ENCODE measurements at places on chromosomes 13 and 19. TPM values are rescaled to one million over a fixed set of nuclear protein-coding genes. Genes with fewer than 3 reads are reported as not detected.

HRC gene
- not detected for total RNA-seq

ADGRE3 gene
- not detected for total RNA-seq

GRCh38 chr13:46567671-46568070 lies 14.7 kb downstream of the LRCH1 start:
- no peak for DNase-seq

FAM187B gene
- not detected for total RNA-seq

DNA sequence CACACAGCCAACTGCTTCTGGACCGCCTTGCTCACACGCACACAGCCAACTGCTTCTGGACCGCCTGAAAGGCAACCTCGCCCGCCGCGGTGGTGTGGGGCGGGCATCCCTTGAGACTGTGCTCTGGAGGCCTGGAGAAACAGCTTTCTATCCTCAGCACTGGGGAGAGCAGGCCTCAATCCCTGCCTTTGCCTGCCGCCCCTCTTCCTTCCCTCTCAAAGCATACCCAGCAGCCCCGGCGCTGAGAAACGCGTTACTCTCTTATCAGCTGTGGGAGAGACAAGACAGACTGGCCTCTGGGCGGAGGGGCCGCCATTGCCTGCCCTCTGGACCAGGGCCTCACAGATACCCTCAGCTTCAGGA lies 2.9 kb downstream of the LIPE start:
- no peak for DNase-seq

DNA sequence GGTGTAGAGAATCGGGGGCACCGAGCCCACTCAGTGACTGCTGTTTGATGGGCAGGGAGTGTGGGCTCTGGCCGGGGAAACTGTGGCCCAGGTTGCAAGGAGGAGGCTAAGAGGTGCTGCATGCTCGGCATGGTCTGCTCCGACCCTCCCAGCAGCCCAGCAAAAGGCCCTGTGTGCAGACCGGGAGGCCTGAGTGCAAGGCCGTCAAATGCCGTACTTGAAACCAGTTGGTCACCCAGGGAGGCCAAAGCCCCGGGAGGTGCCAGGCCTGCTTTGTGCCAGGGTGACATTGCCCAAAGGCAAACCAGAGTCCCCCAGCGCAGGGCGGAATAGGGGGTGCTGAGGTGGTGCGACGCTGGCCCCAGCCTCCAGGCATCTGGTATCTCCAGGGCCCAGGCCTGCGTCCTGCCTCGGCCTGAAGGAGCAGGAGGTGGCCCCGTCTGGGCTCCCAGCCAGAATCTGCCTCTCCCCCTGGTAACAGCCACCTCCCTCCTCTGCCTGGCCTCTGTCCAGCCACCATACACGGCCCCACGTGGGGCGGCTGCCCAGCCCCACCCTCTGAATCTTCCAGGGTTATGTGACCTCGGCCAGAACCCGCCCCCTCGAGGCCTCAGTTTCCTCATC lies 4.0 kb downstream of the PIK3R2 start:
- peak; percentile 67 for DNase-seq

GRCh38 chr19:1980091-1980808 lies 35.3 kb downstream of the BTBD2 start:
- no peak for DNase-seq

SIGLEC5 gene
- not detected for total RNA-seq

DNA sequence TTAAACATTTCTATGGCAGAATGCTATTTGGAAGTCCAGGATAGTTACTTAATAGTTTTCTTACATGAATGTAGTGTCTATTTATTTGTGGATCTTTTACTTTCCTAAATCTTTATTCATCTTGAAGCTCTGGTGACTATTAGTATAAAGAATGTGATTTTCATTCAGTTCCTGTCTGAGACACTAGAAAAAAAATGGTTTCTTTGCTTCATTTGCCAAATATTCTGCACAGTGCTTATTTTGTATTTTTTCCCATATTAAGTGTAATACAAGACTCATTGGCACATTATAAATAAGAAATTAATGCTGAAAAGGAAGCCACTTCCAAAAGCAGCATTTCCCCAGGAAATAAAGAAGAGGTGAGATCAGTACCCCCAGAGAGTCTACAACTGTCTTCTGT lies 109.8 kb downstream of the POSTN start:
- DNase-seq, result no peak

SKA3 gene
- 11.5 TPM for total RNA-seq

- peak; percentile 58 for DNase-seq
These were observed at the start of gene C19orf81 for GRCh38 chr19:50649433-50650391. C19orf81 (plus strand) TSS chr19:50649445; CDS start chr19:50649445, 0 bp downstream.

SLAIN1 gene
- 1.8 TPM for total RNA-seq

GRCh38 chr13:91491980-91492379 lies 93.6 kb downstream of the GPC5 start:
- DNase-seq, result no peak

DNA sequence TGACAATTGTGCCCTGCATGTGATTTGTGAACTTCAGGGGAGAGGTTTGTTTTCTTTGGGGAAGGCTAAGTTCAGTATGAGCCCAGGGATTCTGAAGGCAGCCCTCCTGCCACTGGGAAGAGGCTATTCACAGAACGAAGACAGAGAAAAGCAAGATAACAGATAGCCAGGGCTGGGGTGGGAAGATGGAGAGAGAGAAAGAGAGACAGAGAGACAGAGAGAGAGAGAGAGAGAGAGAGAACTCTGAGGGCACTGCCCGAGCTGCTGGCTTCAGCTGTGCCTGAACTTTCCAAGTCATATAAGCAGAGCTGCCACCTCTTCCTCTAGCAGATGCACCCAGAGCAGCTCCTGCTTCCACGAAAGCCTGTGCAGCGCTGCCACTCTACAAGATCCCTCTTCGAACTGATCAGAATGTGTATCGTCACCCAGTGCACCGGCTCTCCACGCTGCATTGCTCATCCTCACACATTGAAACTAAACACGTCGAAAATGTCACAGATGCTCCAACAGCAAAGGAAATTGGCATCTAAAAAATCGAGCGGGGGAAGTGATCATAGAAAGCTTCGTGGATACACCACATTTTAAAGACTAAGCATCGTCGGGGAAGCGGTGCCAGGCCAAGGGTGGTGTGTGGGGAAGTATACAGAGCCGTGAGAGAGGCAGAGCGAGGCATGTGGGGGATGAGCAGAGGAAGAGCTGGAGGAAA lies 81.8 kb upstream of the SIAH3 start:
- DNase-seq, result no peak

GRCh38 chr13:75186379-75186778 lies 295.6 kb downstream of the TBC1D4 start:
- DNase-seq, result no peak

DNA sequence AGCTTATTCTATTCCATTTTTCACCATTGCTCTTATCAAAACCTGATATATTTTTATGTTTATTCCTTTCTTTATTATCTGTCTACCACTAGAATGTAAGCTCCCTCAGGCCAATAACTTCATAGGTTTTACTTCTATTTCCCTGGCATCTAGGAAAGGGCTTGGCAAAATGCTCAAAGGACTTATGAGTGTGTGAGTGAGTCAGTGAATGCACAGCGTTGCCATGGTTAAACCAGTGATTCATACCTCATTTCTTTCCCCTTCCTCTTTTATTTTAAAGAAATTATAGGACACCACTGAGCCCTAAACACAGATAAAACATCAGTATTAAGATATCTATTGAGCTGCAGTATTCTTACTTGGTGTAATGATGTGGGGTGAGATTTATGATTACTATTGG lies 162.1 kb downstream of the GPC6 start:
- DNase-seq, result no peak

DNA sequence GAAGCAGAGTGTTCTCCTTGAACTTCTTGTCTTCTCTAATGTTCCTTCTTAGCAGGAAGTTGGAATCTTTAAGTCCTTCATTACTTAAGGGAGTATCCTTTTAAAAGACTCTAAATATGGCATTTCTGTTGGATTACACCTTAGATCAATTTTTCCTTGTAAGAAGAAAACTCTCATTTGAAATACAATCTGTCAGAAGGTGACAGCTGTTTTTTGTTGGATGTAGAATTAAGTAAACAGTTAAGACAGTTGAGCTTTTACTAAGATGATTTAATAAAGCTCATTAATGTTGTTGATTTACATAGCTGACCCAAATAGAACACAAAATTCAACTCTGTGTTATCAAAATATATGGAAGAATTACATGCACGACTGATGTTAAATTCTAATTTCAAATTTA lies 16.7 kb upstream of the MBNL2 start:
- no peak for DNase-seq

DNA sequence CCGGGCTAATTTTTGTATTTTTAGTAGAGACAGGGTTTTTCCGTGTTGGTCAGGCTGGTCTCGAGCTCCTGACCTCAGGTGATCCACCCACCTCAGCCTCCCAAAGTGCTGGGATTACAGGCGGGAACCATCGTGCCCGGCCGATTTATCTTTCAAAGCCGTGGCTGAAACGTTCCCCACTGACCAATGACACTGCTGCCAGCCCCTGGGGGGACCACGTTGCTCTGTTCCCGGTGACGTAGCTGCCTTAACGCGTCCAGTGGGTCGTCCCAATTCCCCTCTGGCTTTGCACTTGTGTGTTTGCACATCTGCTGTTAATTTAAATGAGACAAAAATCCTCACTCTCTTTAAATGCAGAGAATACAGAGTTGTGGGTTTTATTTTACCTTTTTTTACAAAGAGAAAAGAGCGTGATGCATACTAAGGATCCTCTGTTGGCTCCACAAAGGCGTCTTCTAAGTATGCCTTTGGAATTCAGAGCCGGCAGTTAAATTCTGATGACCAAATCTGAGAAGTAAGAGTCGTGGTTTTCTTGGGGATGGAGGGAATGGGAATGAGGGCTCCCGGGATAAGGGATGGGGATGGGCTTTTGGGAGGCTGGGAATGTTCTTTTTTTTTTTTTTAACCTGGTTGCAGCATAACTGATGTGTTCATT lies 18.6 kb upstream of the LMTK3 start:
- DNase-seq, result no peak

ADGRE1 gene
- 15.0 TPM for total RNA-seq

MEDAG gene
- not detected for total RNA-seq

DNA sequence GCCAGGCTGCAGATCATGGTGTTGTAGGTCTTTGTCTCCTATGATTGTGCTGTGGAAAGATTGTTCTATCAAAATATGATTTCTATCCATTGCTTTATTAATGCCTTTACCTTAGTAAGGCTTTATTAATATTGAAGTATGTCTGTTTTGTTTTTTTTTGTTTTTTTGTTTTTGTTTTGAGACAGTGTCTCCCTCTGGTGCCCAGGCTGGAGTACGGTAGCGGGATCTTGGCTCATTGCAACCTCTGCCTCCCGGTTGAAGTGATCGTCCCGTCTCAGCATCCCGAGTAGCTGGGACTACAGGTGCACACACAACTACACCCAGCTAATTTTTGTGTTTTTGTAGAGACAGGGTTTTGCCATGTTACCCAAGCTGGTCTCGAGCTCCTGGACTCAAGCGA lies 7.7 kb downstream of the IRGC start:
- DNase-seq, result no peak

GRCh38 chr13:20729633-20730585 lies 26.4 kb downstream of the IL17D start:
- DNase-seq, result no peak

GRIN2D gene
- total RNA-seq, result 0.34 TPM

SLC15A1 gene
- total RNA-seq, result not detected

GGN gene
- 2.5 TPM for total RNA-seq

DNA sequence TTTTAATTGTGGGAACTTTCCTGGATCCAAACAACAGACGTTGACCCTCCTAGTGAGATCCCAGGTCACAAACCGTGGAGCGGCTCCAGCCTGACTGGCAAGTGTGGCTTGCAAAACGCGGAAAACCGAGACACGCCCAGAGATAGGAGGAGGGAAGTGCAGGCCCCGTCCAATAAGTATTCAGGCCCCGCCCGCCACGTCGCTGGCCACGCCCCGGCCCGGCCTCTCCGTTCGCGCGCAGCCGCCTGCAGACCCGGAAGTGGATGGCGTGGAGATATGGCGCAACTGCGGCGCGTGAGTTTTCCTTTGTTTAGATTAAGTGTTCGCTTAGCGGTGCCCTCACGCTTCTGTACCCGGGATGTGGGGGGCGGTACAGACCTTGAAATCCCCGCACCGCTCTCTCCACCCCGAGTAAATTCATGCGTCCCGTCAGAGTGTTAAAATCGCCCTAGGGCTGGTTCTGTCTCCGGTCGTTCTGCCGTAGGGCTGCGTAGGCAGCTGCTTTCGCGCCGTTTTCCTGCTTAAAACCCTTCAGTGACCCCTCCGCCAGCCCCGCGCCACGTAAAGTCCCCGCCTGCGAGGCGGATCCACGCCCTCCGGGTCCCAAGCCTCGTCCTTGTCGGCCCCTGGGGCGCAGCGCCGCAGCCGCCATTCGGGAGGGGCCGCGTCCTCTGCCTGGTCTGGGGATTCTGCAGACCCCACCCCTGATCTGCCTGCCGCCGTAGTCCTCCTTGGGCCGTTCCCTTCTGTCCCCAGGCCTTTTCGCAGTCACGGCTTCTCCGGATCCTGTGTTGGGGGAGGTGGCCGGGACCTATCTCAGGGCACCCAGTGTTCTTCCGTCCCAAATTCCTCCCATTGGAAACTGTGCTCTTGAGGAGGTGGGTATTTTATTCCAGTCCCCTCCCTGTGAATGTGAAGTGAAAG lies at the start of gene ZNF766:
ZNF766 (plus strand) TSS at position 250 of the 924 bp plus-strand sequence; CDS start at position 277, 27 bp downstream.
- peak; percentile 95 for DNase-seq

ATP4A gene
- not detected for total RNA-seq

DNA sequence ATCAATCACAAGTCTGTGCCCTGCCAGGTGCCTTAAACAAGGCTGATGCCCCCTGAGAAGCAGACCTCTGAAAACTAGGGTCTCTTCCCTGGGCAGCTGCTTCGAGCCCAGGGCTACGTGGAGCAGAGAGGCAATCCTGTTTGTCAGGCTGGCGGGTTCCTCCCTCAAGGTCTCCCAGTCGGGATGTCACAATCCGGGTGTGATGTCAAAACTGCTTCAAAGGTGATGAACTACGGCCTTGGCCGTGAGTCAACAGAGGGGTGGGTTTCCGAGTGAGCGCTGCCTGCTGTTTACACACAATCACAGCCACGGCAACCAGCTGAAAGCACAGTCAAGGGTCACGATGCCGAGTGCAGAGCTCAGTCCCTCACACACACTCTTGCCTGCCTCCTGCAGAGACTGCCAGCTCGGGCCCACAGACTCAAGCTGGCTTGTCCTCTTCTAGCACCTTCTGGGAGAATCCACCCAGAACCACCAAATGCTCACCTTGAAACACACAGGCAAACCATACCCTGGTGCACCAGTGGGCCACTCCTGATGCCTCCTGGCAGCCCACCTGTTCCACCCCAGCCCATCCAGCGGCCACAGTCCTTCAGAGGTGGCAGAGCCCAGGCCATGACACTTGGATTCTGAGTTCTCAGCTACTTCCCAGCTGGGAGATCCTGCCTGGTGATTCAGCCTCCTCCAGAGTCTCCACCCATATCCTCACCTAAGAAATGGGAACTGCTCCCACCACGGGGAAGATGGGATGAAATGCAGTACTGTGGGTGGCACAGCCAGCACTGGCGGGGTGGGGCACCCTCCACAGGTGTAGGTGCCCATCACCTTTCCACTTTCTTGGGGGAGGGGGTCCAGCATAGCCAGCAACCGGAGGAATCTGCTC lies 6.8 kb downstream of the ELL start:
- peak; percentile 39 for DNase-seq

DNA sequence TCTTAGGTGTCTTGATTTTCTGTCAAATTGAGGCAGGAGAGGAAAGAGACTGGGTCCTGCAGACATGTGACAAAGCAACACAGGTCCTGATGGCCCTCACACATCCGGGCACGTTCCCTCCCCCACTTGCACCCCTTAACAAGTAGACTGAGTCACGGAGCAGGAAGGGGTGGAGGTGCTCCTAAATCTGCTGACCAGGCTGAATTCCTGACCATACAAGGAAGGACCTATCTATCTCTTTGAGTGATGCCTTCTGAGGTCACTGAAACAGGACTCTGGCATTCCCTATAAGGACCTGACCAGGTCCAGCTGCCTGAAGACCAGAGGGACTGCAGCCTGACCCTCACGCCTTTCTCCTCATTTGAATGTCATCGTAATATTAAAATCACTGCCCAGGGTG lies 250.3 kb downstream of the COL4A1 start:
- no peak for DNase-seq

GRCh38 chr19:38512277-38512676 lies 78.8 kb downstream of the RYR1 start:
- no peak for DNase-seq
